Vagina (tissue), 2 donors: ENCODE measurements at places on chromosomes 4 and X. TPM values are rescaled to one million over a fixed set of nuclear protein-coding genes. Genes with fewer than 3 reads are reported as not detected.

DNA sequence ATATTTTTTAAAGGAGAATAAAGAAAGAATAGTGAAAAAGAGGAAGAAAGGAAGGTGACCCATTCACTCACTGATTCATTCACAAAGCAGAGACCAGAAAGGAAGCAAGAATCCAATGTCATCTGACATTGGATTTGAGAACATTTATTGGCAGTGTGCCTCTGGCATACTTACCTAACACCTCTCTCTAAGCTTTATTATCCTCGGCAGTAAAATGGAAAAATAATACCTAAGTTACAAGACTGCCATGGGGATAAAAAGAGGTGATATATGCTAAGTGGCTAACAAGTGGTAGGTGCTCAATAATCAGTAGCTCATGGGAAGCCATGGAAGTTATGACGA, 41.6 kb upstream of the PPARGC1A start:
- H3K27me3 ChIP-seq, result no peaks in the 10 kb centered on the region
- no peak overlapping the region for H3K27ac ChIP-seq
- H3K36me3 ChIP-seq, result no peaks in the 10 kb centered on the region

DNA sequence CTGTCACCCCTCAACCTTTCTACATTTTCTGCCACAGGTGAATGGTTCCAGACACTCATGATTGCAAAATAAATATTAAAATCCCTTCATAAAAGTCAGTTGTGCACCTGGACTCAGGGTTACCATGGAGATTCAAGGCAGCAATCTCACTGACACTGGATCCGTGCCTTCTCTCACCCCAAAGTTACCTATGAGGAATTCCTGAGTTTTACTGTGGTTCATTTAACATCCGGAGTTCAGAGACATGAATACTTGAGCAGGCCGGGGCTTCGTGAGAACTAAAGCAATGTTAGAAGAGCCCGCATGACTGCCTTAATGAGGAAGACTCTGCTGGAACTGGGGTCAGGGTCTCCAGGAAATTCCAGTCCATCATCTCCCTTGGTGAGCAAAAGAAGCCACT, 12.5 kb upstream of the CLNK start:
- H3K4me1 ChIP-seq, result no peaks in the 10 kb centered on the region
- H3K27me3 ChIP-seq, result no peaks in the 10 kb centered on the region
- no peak for DNase-seq
- no peak overlapping the region for H3K4me3 ChIP-seq
- no peaks in the 10 kb centered on the region for H3K36me3 ChIP-seq

GRCh38 chrX:31213941-31214340, 142.1 kb upstream of the FTHL17 start:
- no peaks in the 10 kb centered on the region for H3K27me3 ChIP-seq
- no peak overlapping the region for H3K27ac ChIP-seq
- H3K36me3 ChIP-seq, result no peaks in the 10 kb centered on the region
- H3K4me3 ChIP-seq, result no peak overlapping the region
- no peak for DNase-seq
- H3K4me1 ChIP-seq, result no peaks in the 10 kb centered on the region

Gene P2RY10
- 0.98 TPM for total RNA-seq

- DNase-seq, result no peak
- H3K4me3 ChIP-seq, result no peak overlapping the region
- no peak overlapping the region for H3K27ac ChIP-seq
- H3K27me3 ChIP-seq, result peaks cover 8% of the 10 kb centered on the region
These were observed 9.7 kb downstream of the POU4F2 start for GRCh38 chr4:146648461-146648783.

DNA sequence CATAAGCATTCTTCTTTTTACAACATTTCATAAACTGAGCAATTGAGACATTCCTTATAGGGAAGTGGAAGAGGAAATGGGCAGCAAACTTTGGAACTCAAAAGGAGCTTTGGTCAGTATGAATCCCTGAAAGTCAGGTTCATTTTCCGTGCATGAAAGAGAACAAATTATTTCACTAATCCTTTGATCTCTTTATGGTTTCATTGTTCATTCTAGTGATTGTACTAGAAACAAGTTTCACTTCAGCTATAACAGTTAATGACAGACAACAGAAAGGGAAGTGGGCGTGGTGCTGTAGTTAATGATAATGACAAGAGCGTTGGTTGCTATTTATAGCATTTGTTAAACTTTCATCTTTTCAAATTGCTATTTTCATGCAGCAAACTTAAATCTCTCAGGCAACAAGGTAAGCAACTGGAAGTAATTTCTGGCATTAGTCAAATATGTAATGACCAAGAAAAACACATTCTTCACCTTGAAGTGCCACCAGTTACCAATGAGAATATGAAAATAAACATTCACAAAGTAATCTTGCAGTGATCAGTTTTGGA, 98.4 kb downstream of the AREG start:
- no peaks in the 10 kb centered on the region for H3K36me3 ChIP-seq
- H3K4me3 ChIP-seq, result no peak overlapping the region
- no peaks in the 10 kb centered on the region for H3K27me3 ChIP-seq
- H3K27ac ChIP-seq, result no peak overlapping the region
- DNase-seq, result no peak

DNA sequence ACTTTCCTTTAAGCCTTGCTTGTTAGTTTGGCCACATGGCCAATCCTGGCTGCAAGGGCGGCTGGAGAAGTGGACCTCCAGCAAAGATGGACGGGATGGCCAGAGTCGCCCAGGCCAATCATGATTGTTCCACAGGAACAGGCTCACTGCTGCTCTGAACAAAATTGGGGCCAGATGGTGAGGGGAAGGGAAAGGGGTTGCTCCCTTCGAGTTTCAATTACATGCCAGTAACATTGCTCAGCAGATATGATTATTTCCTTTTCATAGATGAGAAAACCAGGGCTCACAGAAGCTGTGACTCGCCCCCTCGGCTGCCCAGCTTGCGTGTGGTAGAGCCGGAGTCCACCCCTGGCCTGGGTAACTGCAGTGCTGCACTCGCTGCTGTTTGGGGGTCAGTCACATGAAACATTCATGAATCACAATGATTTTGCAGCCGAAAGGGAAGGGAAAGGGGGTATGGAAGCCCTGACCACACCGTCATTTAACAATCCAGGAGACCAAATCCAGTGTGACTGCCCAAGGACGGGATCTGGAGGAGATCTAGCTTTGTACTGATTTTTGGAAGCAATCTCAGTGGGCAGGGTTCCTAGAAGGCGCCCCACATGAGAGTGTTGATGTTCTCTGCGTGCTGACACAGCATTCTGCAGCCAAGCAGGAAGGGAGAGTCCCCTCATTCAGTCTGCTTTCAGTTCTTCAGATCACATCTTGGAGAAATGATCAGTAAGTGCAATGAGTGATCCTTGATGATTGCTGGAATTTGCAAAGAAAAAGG, 77.3 kb upstream of the MSX1 start:
- DNase-seq, result no peak
- H3K27me3 ChIP-seq, result no peaks in the 10 kb centered on the region
- peak overlapping the region; percentile 44 for H3K27ac ChIP-seq
- H3K4me1 ChIP-seq, result peaks cover 12% of the 10 kb centered on the region
- H3K4me3 ChIP-seq, result no peak overlapping the region
- H3K36me3 ChIP-seq, result no peaks in the 10 kb centered on the region
